ENCODE measurements at places on chromosomes 16 and 17.

GRCh38 chr17:1492249-1493206 lies at the start of gene MYO1C:
Gene MYO1C, minus strand, starts transcription at chr17:1492686. Its CDS starts 199 bp downstream, at chr17:1492487.
- DNase-seq = no peak

DNA sequence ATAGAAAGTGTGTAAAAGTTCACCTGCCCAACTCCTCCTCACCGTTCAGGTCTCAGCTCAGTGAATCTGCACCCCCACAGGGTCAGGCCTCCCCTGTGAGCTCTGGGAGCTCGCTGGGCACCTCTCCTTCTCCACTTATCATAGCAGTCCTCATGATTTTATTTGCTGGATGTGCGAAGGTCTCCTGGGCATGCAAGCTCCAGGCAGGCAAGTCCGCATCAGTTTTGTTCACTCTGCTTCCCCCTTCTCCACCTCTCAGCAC lies 112.8 kb downstream of the ZNF423 start:
- no peak for DNase-seq

GRCh38 chr17:7001318-7001961 lies 5.6 kb downstream of the ALOX12 start:
- no peak for DNase-seq

- no peak for DNase-seq
Measured at GRCh38 chr17:54974759-54975158, 6.2 kb downstream of the STXBP4 start.

- DNase-seq = no peak
Measured at GRCh38 chr16:24071666-24072360, 184.3 kb upstream of the CACNG3 start.

DNA sequence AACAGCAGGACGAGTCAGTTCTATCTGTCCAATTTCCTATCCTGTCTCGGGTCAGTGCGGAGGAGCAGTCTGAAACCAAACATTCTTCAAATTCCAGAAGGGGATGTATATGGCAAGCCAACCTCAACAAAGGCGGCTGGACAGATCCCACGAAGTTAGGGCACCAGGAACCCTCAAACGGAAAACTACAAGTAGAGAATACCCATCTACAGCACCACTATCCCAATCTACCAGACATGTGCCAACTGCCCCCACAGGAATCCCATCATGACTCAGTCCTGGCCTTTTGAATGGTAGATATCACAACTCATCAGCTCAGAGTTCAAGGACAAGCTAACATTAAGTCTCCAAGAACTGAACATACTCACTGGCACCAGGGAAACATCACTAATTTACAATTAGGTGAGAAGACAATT lies 2.3 kb downstream of the NAT9 start:
- DNase-seq = no peak
